ENCODE measurements at places on chromosomes 5 and 9. TPM values are rescaled to one million over a fixed set of nuclear protein-coding genes. Genes with fewer than 3 reads are reported as not detected.
A peak's percentile ranks its signal among the peaks of the same experiment; 100 is the strongest.

Gene ZSWIM6
- total RNA-seq: 4.3 TPM

Gene PCDHB8
- total RNA-seq: not detected

Gene GABRB2
- not detected for total RNA-seq

DNA sequence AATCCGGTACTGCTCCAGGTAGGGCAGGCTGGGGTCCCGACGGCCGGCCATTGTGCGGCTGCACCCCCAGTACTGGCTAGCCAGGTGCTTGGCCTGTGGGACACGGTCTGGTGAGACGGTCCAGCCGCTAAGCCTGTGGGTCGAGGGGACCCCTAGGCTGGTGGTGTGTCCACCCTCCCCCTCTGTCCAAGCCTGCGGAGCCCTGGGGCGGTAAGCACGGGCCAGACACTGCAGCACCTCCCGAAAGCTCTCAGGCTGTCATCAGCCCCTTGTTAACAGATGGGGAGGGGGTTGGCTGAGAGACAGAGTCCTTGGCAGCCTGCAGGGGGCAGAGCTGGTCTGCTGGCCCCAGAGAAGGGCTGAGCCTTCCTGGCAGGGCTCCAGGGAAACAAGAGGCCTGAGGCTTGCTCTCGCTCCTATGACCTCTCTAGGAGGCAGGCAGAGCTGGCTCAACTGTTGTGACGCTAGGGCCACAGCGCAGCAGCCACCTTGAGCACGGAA is 11.8 kb upstream of the MRNIP start:
- no peak overlapping the region for H3K27ac ChIP-seq
- peaks cover 12% of the 10 kb centered on the region for H3K36me3 ChIP-seq
- H3K4me3 ChIP-seq: no peak overlapping the region
- no peaks in the 10 kb centered on the region for H3K4me1 ChIP-seq

DNA sequence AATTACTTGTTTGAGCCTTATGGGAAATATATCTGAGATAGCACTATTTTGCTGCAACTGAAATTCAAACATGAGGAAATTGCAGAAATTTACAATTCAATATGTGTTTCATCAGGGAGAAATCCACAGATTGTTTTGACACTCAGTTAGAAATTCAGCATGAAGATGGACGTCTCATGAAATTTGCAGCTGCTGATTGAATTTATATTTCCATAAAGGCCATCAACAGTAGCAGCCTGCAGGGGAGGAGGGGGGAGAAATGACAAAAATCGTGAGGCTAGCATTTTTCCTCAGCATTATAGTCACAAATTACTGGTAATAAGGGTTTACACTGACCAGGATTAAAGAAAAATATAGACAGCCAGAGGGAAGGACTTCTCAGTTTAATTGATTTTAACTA is 81.0 kb downstream of the NDUFAF2 start:
- peaks cover 8% of the 10 kb centered on the region for H3K4me1 ChIP-seq
- no peak overlapping the region for H3K4me3 ChIP-seq
- no peak overlapping the region for H3K27ac ChIP-seq

DNA sequence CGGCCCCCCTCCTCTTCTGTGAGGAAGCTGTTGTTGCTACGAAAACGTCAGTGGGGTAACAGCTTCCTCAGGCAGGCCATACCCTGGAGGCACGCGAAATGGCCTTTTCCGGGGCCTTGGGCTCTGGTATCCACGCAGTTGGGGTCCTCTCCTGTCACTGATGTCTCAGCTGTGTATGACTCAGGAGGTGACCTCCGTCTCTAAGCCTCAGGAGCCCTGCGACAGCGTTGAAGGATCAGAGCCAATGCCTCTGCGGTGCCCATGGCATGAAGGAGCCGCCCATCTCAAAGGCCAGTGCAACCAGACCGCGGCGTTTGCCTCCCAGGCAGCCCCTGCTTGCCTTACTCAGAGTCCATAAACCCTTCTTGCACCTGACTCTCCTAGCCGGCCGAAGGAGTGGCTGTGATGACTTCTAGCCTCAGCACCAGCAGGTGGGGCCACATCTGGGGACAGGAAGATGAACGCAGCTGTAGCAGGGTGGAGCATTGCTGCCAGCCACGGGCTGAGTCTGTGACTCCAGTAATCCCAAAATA is 1.0 kb upstream of the MXD3 start:
- DNase-seq: peak; percentile 85
- peak overlapping the region; percentile 82 for H3K27ac ChIP-seq
- H3K4me1 ChIP-seq: peaks cover 19% of the 10 kb centered on the region
- H3K27me3 ChIP-seq: peaks cover 3% of the 10 kb centered on the region

DNA sequence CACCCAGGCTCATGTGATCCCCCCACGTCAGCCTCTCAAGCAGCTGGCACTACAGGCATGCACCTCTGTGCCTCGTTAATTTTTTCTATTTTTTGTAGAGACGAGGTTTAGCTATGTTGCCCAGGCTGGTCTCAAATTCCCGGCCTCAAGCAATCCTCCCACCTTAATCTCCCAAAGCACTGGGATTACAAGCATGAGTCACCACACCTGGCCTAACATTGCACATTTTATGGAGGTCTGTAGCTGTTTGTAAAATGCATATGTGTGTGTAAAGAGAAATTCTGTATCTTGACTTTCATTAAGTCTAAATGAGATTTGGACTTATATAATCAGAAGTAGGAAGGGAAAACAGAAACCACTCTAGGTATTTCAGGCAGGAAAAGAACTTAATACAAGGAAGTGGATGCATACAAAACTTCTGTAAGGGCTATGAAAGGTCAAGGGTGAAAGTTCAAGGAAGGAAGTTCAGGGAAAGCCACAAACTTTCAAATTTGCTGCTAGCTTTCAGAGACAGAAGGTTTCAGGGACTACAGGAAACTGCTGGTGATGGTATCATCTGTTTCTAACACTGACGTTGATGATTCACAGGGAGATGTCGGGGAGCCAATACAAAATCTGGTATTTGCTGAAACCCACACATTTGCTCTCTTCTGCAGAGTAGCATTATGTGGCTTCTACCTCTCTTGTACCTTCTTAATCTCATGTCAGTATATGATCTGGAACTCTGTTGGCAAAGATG is 209.4 kb downstream of the PIK3R1 start:
- no peaks in the 10 kb centered on the region for H3K36me3 ChIP-seq
- no peak overlapping the region for H3K4me3 ChIP-seq
- peak; percentile 49 for DNase-seq
- H3K27ac ChIP-seq: no peak overlapping the region

Gene GRXCR2
- not detected for total RNA-seq

DNA sequence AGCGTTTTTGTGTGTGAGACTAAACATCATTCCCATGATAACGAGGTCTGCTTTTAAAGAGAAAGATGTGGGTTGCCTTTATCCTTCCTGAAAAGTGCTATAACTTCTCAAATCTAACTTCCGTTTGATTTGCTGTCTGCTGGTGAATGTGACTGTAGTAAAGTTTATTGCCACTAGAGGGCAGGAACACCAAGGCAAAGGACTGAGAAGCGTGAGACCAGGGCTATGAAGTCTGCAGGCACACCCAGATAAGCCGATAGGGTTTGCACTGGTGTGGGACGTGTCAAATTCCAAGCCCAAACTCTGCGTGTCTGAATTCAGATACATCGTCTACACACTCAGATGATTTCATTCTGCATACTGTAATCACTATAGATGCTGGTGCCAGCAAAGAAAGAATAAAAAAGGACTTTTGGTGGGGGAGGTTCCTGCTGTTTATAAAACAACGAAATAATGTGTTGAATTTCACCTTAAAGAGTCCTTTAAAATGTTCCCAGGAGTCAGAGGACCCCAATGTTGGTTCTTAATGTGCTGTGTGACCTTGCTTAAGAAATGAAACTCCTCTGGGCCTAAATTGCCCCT is 87.2 kb downstream of the PTTG1 start:
- DNase-seq: peak; percentile 78
- H3K27me3 ChIP-seq: no peaks in the 10 kb centered on the region
- H3K4me1 ChIP-seq: peaks cover 30% of the 10 kb centered on the region
- H3K27ac ChIP-seq: no peak overlapping the region

DNA sequence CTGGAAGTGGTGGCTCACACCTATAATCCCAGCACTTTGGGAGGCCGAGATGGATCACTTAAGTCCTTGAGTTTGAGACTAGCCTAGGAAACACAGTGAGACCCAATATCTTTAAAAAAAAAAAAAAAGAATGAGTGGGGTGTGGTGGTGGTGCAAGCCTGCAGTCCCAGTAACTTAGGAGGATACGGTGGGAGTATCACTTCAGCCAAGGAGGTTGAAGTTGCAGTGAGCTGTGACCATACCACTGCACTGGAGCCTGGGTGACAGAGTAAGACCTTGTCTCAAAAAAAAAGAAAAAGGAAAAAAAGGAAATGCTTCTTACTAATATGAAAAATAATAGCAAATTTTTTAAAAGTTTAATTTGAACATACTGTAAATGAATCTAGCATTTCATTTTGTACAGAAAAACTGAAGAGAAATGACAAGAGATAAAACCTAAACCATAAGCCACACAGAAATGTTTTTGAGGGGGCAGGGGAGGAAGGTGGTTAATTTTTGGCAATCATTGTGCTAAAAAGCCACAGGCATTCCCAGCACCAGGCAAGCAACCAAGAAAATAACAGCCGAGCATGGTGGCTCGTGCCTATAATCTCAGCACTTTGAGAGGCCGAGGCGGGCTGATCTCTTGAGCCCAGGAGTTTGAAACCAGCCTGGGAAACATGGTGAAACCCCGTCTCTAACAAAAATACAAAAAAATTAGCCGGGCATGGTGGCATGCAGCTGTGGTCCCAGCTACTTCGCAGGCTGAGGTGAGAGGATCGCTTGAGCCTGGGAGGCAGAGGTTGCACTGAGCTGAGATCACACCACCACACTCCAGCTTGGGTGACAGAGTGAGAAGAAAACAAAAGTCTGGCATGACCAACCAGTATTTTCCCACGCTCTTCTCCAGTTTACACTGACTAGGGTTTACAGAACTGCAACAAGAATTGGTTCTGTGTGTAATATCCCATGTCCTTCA is 114.5 kb upstream of the NR5A1 start:
- H3K4me1 ChIP-seq: no peaks in the 10 kb centered on the region
- H3K27me3 ChIP-seq: no peaks in the 10 kb centered on the region
- H3K27ac ChIP-seq: no peak overlapping the region
- DNase-seq: no peak
- no peak overlapping the region for H3K4me3 ChIP-seq

DNA sequence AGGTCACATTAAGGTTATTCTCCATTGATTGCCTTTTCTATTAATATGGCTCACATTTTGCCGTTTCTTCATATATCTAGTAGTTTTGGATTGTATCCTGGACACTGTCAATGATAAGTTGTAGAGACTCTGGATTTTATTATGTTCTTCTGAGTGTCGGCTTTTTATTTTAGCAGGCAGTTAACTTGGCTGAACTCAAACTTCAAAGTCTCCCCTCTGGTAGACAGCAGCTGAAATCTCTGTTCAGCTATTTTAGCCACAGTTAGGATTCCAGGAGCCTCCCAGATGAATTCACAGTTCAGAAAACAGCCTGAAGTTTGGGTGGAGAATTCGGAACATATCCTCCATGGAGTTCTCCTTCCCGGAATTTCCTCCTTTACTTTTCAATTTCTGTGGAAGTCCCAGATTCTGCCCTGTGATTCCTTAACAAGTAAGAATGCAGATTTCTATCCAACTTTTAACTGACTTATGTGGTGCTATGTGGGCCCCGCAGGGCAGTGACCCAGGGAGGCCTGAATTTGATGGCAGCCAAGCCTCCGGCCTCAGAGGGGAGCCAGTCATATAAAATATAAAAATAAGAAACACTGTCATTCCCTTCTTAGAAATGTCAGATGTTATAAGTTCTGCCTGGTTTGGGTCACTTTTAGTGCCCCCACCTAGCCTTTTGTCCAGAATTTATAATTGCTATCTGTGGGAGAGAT is 39.3 kb upstream of the MVB12B start:
- H3K36me3 ChIP-seq: no peaks in the 10 kb centered on the region
- no peak overlapping the region for H3K27ac ChIP-seq
- no peak for DNase-seq
- no peak overlapping the region for H3K4me3 ChIP-seq

- no peaks in the 10 kb centered on the region for H3K4me1 ChIP-seq
- H3K36me3 ChIP-seq: peaks cover 3% of the 10 kb centered on the region
- H3K27ac ChIP-seq: no peak overlapping the region
- no peak for DNase-seq
- H3K4me3 ChIP-seq: no peak overlapping the region
- H3K27me3 ChIP-seq: no peaks in the 10 kb centered on the region
These were observed 1278.2 kb downstream of the CDH12 start for GRCh38 chr5:21574961-21575360.

- no peak for DNase-seq
- no peak overlapping the region for H3K4me3 ChIP-seq
- H3K4me1 ChIP-seq: peaks cover 8% of the 10 kb centered on the region
- H3K27ac ChIP-seq: no peak overlapping the region
- no peaks in the 10 kb centered on the region for H3K36me3 ChIP-seq
These were observed 85.6 kb downstream of the GADD45G start for GRCh38 chr9:89690334-89690912.
